Activated T-helper 1 cell treated with anti-CD3 and anti-CD28 coated beads, Interleukin-2, amount 50 U/mL, for 16 hours (primary cell): ENCODE measurements at places on chromosomes 1 and 21.

DNA sequence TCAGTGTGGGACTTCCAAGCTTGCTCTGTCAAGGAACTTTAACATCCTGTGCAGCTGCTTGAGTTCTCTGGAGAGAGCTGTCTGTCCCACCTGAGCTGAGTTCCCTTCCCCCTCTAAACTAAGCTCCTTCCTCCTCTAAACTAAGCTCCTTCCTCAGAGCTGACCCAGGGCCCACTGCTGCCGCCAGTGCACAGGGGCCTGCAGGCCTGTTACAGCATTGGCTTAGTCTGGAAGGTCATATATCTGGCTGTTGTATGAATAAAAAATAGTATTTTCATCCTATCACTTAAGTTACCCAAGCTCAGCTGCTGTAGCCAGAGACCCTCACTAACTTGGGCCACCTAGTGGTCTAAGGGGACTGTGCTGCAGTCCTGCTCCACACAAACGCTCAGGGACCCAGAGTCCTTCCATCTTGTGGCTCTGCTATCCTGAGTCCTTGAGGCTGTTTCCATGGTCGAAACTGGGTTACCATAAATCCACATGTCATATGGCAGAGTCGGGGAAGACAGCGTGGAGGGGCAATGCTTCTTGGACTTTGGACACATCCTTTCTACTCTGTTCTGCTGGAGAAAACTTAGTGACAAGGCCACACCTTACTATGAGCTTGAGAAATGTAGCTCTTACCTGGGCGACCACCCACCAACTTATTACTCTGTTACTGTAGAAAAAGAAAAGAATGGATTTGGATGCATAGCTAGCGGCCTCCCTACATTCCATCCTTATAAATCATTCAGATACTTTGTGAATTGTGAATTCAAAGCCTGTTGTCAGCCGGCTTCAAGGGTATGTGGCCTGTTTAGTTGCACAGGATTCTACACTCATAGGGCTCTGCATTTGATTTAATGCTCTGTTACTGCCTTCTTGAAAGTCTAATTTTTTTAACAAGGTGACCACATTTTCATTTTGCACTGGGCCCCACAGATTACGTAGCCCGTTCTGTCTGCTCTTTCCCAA lies 71.4 kb upstream of the GCLM start:
- DNase-seq: no peak

GRCh38 chr21:34042735-34043134 lies 30.6 kb upstream of the MRPS6 start:
- DNase-seq: no peak

GRCh38 chr1:218374401-218375353 lies 29.5 kb downstream of the TGFB2 start:
- DNase-seq: no peak

GRCh38 chr1:197917805-197918651 lies 856 bp downstream of the LHX9 start:
- no peak for DNase-seq

- DNase-seq: no peak
These were observed 113.0 kb downstream of the OSBPL9 start for GRCh38 chr1:51729824-51730301.

DNA sequence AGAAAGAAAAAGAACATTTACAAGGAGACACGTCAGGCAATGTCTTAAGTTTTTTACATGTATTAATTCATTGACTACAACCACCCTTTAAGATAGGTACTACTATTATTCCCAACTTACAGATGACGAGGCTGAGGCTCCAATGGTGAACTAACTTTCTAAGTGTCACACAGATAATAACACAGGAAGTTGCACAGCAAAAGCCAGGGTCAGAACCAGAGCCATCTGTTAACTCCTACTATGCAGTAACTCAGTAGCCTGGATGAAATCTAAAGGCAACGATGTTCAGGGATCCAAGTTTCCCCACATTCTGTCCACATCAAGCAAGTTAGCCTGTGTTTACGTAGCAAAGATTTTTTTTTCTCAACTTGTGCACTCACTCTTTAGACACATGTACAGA lies 371.7 kb downstream of the PTPRC start:
- DNase-seq: no peak

GRCh38 chr1:29960876-29961275 lies 724.6 kb downstream of the PTPRU start:
- DNase-seq: no peak

GRCh38 chr1:101081496-101082488 lies 56.2 kb upstream of the DPH5 start:
- DNase-seq: no peak

DNA sequence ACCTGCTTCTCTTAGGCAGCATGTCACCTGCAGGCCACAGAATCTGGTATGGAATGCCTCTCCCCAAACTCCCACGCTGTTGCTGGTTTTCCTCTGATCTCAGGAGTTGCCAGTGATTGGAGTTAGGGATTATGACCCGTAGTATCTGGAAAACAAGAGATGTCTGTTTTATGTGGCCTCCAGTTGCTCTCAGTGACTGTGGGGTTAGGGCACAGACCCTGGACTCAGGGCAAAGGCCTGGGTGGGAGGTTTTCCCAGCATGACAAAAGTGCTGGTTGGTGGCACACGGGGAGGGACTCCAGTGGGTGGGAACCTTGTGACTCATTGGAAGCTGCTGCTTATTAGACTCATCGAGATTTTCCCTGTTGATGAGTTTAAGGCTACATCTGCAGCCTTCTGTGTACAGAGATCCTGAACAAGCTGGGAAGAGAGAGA lies at the start of gene NR1I3:
Gene NR1I3, minus strand, starts transcription at position 165 of the 435 bp plus-strand sequence. CDS start 1,638 bp downstream, outside the sequence.
- no peak for DNase-seq

GRCh38 chr21:45630876-45631275 lies 12.6 kb upstream of the PCBP3 start:
- DNase-seq: no peak

GRCh38 chr1:183283286-183283685 lies 97.2 kb downstream of the LAMC2 start:
- no peak for DNase-seq

DNA sequence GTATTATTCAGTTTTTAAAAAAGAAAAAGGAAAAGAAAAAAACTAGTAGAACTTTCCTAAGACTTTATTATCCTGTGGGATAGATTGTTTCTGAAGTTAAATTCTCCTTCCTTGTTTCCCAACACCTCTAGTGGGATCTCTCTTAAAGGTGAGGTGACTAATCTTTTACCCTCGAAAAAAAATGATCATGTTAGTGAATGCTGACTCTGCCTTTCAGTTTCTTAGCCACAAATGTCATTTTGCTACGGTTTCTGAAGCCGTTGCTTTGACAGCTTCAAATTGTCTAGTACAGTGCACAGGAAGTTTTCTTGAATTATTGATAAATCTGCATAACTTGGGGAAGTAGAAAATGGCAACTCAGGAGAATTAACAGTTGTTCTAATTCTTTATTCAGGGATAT lies 13.0 kb upstream of the NEK7 start:
- DNase-seq: no peak

DNA sequence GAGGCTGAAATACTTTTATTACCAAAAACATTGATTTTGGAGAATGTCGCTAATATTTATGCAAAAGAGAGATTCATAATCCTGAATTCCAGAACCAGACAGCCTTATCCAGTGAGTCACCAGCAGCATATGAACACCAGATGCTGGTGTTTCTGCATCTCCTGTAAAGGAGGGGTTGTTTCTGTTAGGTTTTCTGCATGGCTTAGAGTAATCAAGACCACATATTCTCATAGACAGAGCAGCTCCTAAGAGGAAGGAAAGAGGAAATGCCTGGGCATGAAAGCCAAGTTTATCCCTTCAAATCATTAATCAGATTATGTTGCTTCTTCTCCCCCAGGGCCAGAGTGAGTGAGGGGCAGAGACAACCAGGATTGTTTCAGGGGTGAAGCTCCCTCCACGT lies 86.2 kb downstream of the NGF start:
- DNase-seq: no peak

DNA sequence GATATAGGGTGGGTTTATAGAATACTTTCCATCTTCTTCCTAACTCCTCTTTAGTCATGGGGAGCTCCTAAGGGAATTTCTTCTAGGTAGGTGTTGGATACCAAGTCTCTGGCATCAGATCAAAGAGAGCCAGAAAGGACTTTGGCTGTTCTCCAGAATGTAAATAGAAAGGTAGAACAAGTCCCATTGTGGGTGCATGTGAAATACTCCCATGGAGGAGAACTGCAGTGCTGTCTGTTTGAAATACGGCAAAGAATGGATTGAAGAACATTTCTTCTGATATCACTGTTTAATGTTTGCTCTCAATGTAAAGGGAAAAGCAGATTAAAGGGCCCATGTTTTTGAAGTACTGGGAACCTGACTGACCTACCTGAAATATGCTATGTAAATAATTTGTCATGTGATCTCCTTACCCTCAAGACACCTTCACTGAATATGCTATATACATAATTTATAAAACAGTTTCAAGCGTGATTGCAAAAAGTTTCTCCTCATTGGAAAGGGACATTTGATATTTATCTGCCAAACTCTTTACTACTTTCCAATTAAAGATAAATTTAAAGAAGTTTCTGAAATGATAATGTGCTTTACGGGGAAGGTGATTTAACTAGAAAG lies 65.9 kb downstream of the LAMC1 start:
- no peak for DNase-seq

- no peak for DNase-seq
These were observed 69.1 kb upstream of the C1orf105 start for GRCh38 chr1:172351346-172351745.

DNA sequence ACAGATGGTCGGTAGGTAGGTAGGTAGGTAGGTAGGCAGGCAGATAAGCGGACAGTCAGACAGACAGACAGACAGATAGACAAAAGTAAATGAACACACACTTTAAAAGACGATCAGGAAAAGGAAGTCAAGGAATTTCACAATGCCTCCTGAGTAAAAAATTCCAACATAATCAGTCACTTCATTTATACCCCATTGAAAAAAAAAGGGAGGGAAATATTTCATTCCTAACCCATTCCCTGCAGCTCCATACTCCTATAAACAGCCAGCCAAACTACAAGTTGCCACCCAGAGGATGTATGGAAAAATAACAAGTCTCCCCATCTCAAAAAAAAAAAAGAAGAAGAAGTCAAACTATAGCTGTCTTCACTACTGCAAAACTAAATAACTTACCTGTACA lies 43.4 kb downstream of the ZZZ3 start:
- no peak for DNase-seq

- no peak for DNase-seq
These were observed 12.5 kb upstream of the KPRP start for GRCh38 chr1:152745289-152745704.

DNA sequence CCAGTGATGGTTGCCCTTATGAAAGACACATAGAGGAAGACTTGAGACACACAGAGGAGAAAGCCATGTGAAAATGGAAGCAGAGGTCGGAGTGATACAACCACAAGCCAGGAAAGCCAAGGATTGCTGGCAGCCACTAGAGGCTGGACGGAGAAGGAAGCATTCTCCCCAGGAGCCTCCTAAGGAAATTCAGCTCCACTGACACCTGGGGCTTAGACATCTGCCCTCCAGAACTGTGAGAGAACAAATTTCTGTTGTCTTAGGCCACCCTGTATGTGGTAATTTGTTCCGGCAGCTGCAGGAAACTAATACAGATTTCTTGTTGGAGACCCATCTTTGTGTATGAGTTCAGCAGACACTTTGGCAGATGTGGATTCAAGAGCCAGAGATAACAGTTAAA lies 126.9 kb upstream of the ATP1A1 start:
- no peak for DNase-seq

DNA sequence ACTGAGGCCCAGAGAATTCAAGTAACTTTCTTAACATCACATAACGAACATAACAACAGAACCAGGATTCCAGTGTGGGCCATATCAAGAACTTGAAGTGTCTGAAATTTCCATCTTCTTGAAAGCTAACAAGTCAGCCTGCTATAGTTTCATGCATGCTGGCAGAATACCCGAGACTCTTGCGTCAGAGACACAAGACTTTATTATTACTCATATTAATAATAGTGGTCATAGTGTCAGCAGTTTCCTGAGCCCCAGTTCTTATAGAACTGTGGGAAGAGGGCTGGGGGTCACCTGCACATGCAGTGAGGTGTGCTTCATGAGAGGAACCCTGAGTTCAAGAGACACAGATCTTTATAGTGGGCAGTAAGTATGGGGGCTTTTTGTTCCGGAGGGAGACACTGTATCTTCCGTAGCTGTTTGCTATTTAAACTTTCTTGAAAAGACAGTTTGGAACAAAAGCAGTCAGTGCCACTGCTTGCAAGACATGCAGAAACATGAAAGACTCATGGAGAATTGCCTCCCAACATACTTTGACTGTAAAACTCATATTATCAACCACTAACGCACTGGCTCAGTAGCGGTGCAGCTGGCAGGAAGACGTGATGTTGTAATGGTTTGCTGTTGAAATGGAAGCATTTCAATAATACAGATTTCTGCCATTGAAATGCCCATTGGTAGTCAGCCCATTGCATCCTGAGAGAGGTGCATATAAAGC lies 339.2 kb downstream of the ADGRL2 start:
- DNase-seq: no peak

GRCh38 chr1:211013346-211014240 lies 120.4 kb downstream of the KCNH1 start:
- no peak for DNase-seq

DNA sequence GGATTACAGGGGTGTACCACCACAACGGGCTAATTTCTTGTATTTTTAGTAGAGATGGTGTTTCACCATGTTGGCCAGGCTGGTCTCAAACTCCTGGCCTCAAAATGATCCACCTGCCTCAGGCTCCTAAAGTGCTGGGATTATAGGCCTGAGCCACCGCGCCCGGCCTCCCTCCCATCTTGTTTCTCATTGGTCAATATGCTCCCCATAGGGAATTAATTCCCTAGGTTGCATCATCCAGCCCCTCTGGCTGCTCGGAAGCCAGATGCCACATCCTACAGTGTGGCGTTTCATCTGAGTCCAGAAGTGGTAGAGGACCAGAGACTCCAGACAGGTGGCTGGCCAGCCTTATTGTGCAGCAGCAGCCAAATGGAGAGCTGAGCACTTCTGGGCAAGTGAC lies 11.5 kb upstream of the VASH2 start:
- no peak for DNase-seq

- no peak for DNase-seq
These were observed 57.2 kb downstream of the ST3GAL3 start for GRCh38 chr1:43764581-43764980.
